Right ventricle myocardium superior (tissue), 1 donor: ENCODE measurements at places on chromosomes 12 and 14.

DNA sequence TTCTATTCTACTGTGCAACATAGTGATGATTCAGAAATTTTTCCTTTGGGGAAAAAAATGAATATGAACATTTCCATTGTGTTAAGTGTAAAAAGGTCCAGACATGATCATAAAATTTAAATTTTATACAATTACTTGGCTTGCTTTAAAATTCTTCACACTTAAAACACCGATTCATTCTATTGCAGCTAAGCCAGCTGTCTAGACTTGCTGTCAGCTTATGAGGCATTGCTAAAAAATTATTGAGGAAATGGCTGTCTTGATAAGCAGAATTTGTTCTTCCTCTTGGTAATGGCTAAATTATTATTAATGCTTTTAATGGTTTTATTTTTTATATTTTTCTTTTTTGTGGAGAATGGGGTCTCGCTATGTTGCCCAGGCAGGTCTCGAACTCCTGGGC is 1.8 kb downstream of the LYSET start:
- no peak for DNase-seq

- peak; percentile 51 for DNase-seq
Observed at GRCh38 chr14:93832665-93833064, 44.4 kb upstream of the PRIMA1 start.

DNA sequence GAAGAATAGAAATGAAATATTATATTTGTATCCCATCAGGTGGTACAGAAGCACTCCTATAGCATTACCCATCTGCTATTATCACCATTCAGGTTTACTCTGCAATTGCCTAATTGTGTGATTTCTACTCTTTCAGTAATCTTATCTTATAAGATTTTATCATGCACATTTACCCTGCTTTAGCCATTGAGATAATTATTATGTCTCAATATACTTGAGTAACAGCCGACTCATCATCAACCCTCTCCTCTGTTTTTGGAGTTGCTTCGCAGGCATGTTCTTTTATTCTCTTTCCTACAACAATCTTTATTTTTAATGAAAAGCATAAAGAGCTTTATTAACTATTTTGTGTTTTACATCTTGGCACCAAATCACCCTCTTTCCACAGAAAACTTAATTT is 419.9 kb downstream of the LRIG3 start:
- no peak for DNase-seq

- peak; percentile 74 for DNase-seq
Observed at GRCh38 chr12:48125985-48126384, 6.8 kb downstream of the PFKM start.

DNA sequence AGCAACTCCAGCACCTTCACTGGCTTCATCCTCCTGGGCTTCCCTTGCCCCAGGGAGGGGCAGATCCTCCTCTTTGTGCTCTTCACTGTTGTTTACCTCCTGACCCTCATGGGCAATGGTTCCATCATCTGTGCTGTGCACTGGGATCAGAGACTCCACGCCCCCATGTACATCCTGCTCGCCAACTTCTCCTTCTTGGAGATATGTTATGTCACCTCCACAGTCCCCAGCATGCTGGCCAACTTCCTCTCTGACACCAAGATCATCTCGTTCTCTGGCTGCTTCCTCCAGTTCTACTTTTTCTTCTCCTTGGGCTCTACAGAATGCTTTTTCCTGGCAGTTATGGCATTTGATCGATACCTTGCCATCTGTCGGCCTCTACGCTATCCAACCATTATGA is 6.8 kb downstream of the OR11G2 start:
- DNase-seq, result no peak

GRCh38 chr12:27207615-27208413 is 36.3 kb upstream of the STK38L start:
- DNase-seq, result no peak
